NCI-H1436 (cell line): ENCODE measurements at places on chromosomes 3 and 15.

- DNase-seq = no peak
These were observed 734.2 kb upstream of the ALCAM start for GRCh38 chr3:104632521-104632920.

DNA sequence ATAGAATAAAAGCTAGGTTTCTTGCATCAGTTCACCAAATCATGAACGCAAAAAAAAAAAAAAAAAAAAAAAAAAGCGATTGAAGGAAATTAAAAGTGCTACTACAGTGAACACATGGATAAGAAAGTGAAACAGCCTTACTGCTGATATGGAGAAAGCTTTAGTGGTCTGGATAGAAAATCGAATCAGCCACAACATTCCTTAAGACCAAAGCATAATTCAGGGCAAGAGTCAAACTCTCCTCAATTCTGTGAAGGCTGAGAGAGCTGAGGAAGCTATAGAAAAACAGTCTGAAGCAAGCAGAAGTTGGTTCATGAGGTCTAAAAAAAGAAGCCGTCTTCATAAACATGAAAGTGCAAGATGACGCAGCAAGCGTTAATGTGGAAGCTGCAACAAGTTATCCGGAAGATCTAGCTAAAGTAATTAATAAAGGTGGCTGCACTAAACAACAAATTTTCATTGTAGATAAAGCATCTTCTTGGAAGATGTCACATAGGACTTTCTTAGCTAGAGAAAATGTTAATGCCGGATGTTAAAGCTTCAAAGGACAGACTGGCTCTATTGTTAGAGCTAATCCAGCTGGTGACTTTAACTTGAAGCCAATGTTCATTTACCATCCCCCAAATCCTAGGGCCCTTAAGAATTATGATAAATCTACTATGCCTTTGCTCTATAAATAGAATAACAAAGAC lies 19.2 kb downstream of the P3H2 start:
- DNase-seq = no peak

GRCh38 chr15:65580287-65580686 lies 30.6 kb downstream of the INTS14 start:
- no peak for DNase-seq

DNA sequence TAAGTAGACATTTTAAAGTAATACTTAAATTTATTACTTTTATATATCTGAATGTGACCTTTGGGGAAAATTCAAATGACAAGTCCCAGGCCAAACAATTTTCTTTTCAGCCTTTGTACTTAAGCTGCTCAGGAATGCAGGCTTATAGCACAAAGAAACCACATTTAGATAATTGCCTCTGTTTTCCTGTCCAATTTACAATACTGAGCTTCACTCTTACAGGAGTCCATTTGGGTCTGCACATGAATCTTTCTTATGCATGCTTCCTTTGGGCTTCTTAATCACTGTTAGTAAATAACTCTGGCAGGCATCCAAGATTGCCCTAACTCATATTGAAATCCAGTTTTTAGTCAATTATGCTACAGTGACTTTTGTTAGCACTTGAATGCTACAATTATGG lies 459.4 kb upstream of the TGFBR2 start:
- no peak for DNase-seq

DNA sequence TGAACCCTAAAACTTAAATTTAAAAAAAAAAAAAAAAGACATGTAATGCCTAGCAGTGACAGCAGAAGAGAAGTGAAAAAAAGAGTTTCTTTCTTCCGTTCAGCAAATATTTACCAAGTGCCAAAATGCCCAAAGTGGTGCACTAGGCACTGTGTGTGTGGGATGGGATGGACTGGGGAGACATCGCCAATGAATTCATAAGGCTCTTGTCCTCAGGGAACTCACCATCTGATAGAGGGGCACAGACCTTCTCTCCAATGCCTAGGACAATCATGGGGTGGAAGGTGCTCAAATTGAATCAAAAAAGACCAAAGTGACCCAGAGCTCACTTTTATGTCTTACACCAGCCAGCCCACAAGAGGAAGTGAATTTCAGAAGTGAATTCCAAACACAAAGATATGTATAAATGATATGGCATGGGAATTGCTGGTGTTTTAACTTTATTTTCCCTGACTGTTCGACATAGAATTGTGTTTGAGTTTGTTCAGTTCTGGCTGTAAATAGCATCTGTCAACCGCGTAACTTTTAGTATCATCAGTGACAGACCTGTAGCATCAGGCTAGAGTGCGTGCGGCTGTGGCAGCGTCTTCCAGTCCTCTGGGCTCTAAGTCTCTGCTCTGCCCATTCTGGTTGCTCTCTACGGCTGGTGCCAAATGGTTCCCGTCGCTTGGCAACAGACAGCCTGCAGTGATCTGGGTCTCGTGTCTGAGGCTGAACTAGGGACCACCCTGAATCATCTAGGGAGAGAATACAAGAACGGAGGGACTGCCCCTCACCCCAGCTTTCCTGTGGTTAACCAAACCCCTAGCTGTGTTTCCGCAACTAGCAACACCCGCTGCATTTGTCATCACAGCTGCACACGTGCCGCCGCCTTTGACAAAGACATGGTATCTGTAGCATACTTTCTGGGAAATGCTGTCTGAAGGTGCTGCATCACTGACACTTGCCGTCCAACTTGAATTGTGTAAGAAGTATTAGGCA lies 154.0 kb upstream of the THBS1 start:
- DNase-seq = no peak

DNA sequence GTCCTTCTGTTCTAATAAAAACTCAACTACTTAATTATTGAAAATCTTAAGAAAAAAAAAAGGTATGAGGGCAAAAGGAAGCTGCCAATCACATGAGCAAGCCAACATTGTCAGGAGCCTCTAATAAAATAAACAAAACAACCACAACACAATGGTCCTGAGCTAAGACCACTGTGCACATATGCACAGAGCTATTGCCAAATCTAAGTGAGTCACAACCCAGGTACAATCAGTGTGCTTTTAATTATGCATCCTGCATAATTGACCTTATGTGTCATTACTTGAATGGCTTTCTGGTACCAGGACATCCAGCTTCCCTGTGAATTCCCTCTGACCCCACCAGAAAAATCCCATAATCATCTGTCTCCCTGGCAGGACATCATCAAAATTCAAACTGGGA lies 639.8 kb downstream of the MAGI1 start:
- no peak for DNase-seq

GRCh38 chr3:177135841-177136492 lies 61.3 kb downstream of the TBL1XR1 start:
- no peak for DNase-seq

- DNase-seq = no peak
These were observed 320.5 kb downstream of the ZIC1 start for GRCh38 chr3:147729641-147730040.

DNA sequence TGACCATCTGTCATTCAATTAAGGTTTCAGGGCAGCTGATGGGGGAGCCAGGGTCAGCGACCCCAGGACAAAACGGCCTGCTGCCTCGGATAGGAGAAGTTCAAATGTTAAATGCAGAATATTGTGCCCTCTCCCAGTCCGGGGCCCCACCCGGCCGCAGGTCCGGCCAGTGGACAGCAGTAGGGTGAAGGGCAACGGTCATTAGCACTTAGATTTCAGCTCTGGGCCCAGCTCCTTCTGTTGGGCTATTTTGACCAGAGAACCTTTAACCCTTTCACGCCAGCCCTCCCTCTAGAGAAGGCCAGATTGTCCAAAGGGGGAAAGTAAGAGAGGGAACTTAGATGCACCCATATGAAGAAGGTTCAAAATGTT lies 16.1 kb upstream of the ONECUT1 start:
- DNase-seq = no peak

- no peak for DNase-seq
These were observed 223.0 kb upstream of the SATB1 start for GRCh38 chr3:18648159-18648558.

DNA sequence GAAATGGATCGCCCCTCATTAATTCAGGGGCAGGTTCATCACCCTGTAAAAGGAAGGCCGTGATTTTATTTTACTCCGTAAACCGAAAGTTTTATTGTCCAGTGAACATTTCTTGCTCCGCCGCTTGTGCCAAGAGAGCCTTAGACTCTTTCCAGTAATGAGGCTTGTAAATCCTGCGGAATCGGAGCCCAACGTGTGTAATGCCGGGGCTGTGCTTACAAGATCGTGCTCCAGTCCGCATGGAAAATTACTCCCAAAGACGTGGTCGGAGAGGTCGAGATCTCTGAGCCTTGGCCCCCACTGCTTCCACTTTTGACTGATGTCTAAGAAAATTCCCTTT lies 649 bp upstream of the PLOD2 start:
- DNase-seq = peak; percentile 45

DNA sequence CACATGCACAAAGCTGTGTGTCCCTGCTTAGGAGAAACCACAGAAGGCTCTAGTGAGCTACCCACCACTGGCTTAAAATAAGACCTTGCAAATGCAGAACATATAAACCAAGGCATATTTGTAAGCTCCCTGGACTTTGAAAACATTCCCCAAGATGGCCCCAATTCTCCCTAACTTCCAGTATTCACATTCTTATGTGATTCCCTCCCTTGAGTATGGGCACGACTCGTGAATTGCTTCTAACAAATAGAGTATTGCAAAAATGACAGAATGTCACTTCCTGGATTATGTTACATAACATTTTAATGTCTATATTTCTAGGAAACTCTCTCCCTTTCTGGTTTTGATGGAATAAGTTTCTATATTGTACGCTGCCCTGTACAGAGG lies 131.8 kb upstream of the MCTP2 start:
- DNase-seq = no peak
